ENCODE measurements at places on chromosomes 2 and 18.

- no peak for DNase-seq
Observed at GRCh38 chr2:176260689-176261088, 8.6 kb upstream of the MTX2 start.

- no peak for DNase-seq
Observed at GRCh38 chr2:123073371-123073770, 951.7 kb upstream of the CNTNAP5 start.

GRCh38 chr2:48530033-48530811 lies at the start of gene STON1:
Gene STON1, plus strand, starts transcription at chr2:48530154. Its CDS starts 50,480 bp downstream, at chr2:48580634.
- no peak for DNase-seq

DNA sequence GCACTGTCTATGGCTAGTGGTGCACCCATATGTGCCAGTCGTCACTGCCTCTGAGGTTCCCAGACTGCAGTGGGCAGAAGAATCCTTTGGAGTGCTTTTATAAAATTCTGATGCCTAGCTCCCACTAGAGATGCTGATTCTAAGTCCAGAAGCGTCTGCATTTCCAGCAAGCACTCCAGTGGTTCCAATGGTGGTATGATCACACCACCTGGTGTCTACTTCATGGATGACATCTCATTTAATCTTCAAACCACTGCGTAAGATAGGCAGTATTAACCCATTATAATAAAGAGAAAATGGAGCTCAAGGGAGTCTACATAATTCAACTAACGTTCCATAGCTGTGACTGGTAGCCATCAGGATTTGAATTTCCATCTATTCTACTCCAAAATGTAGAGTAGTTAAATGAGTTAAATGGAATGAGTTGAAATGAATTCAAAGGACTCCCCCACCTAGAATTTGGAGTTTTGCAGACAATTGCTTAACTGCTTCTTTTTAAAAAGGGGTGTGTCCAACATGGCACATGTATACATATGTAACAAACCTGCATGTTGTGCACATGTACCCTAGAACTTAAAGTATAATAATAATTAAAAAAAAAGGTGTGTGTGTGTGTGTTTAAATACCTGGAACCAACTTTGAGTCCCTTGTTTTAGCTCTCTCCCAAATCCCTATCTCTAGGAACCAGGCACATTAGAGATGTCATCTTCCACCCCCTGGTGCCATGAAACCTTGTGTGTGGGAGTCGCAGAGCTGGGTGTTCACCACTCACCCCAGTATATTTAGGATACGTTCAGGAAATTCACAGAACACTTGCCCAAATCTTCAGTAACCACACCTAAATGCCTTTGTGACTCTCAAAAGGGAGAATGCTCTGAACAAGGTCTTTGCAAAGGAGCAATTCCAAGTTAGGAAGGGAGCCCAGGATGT lies 14.1 kb downstream of the LAMA3 start:
- peak; percentile 59 for DNase-seq

- DNase-seq = no peak
Observed at GRCh38 chr2:190953257-190953656, 60.7 kb downstream of the STAT1 start.

DNA sequence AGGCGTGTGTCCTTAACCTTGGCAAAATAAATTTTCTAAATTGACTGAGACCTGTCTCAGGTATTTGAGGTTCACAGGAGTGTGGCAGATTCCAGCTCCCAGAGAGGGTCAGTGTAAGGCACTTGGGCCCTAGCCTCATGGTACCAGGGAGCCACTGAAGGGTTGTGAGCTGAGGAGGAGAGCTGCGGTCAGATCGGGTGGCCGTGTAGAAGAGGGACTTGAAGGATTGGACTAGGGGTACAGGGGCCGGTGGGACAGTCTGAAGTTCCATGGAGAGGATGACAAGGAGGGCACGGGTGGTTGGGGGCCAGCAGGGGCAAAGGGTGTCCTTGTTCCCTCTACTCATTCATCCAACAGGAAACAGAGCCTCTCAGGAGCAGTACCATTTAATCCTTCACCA lies 327.0 kb upstream of the HS6ST1 start:
- DNase-seq = no peak

DNA sequence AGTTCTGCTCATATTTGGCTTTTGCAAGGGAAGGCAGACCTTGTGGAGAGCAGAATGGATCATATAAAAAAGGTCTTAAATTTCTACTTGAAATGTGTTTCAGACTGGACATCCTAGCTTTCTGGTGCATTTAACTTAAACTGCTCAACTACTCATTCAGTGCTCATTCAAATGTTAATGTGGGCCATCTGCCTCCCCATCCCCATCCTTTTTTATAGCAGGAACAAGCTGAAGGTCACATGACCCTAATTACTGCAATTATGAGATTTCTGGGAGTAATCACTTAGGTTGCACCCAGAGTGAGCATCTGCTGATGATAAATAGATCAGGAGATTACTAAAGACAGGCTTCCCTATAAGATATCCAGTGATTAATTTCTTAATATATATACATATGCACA lies 96.1 kb downstream of the MAP2 start:
- DNase-seq = no peak

GRCh38 chr2:216590780-216591179 lies 42.4 kb upstream of the IGFBP2 start:
- DNase-seq = no peak

- peak; percentile 24 for DNase-seq
Observed at GRCh38 chr18:3062798-3063680, 50.1 kb upstream of the LPIN2 start.

- no peak for DNase-seq
Observed at GRCh38 chr2:127330753-127331152, 36.8 kb upstream of the ERCC3 start.

DNA sequence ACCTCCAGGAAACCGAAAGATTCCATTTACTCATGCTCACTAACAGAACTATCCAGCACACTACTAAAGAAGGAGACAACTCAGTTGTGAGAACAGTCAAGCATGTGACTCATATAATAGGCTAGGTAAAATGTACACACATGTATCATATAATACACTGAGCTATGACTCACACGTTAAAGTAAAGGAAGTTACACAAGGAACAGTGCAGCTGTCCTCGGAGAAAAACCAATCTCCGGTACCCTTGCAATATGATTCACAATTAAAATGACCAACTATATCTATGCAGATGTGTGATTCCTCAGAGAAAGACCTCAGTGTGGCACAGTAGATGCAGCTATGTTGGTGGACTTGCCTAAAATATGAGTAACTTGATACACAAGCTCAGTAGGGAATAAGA lies 76.5 kb downstream of the STRN start:
- DNase-seq = peak; percentile 51

- DNase-seq = no peak
Observed at GRCh38 chr2:186884587-186884986, 35.6 kb upstream of the ZSWIM2 start.

GRCh38 chr18:76161983-76162382 lies 333.1 kb downstream of the ZNF516 start:
- no peak for DNase-seq

GRCh38 chr2:232276733-232277313 lies 101.7 kb upstream of the ALPP start:
- DNase-seq = no peak

DNA sequence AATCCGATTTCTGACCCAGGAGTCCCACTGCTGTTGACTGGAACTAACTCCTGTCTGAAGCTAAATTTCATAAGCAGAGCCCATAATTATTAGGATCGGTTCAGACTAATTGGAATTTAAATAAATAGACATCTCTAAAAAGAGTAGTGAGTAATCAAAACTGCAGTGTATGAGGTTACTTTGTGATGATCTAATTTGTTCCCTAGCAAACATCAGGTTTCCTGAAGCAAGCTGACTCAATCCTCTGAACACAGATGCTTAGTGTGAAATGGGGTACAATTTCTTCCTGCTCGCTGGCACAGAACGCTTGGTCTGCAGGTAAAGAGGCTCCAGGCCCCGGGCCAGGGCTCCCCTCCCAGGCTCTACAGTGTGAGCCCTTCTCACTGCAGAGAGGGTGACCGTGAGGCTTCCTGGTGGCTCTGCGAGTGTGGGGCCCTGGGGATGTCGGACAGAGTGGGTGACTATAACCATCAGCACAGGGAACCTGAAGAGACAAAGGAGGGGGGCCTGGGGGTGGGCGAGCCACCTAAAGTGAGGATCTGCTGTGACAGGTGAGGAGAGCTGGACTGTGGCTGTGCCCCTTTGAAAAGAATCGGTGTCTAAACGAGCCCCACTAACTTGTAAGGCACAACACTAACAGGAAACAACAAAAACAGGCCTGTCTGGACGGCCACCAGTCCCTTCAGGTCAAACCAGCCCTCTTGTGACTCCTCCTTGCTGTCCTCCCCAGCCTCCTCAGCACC lies 20.2 kb downstream of the CHST10 start:
- no peak for DNase-seq

Data from NCI-H460 (cell line).